ENCODE measurements at places on chromosomes 16 and 17.

GRCh38 chr16:69820926-69821541, 58.9 kb downstream of the WWP2 start:
- no peaks in the 10 kb centered on the region for H3K27me3 ChIP-seq
- DNase-seq = no peak
- no peak overlapping the region for H3K27ac ChIP-seq

GRCh38 chr17:692116-692515, 22.5 kb downstream of the VPS53 start:
- no peak for DNase-seq
- no peaks in the 10 kb centered on the region for H3K27me3 ChIP-seq
- no peak overlapping the region for H3K27ac ChIP-seq
- H3K4me3 ChIP-seq = no peak overlapping the region
- H3K4me1 ChIP-seq = no peaks in the 10 kb centered on the region

- H3K4me3 ChIP-seq = no peak overlapping the region
- H3K27ac ChIP-seq = no peak overlapping the region
- no peaks in the 10 kb centered on the region for H3K27me3 ChIP-seq
- H3K36me3 ChIP-seq = no peaks in the 10 kb centered on the region
Observed at GRCh38 chr16:56601325-56601724, 7.1 kb upstream of the MT2A start.

DNA sequence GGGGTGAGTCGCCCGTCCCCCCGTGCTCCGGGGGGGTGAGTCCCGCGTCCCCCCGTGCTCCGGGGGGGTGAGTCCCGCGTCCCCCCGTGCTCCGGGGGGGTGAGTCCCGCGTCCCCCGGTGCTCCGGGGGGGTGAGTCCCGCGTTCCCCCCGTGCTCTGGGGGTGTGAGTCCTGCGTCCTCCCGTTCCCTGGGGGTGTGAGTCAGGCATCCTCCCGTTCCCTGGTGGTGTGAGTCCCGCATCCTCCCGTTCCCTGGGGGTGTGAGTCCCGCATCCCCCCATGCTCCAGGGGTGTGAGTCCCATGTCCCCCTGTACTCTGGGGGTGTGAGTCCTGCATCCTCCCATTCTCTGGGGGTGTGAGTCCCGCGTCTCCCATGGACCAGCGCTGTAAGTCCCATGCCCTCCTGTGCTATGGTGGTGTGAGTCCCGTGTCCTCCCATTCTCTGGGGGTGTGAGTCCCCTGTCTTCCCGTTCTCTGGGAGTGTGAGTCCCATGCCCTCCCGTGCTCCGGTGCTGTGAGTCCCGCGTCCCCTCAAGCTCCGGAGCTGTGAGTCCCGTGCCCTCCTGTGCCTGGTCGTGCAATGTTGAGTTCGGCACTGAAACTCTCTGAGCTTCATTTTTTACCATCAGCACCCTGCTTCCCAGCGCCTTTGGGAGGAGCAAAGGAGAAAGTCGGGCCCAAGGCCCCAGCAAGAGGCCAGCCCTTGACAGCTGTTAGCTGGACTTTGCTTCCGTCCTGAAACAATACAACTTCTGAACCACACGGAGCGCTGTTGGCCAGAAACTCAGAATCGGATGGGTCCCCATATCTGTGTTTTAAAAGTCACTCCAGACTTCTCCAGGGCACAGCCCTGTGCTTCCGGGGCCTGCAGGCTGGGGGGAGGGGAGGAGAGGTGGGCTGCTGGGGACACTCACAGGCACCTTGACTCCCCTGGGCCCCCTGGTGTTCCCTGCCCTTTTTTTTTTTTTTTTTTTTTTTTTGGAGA, 11.5 kb upstream of the ZC3H18 start:
- no peaks in the 10 kb centered on the region for H3K4me1 ChIP-seq
- peak; percentile 73 for DNase-seq
- H3K4me3 ChIP-seq = no peak overlapping the region
- no peaks in the 10 kb centered on the region for H3K27me3 ChIP-seq

GRCh38 chr17:9893411-9894012, 11.6 kb downstream of the RCVRN start:
- H3K27ac ChIP-seq = no peak overlapping the region
- no peaks in the 10 kb centered on the region for H3K27me3 ChIP-seq
- no peak overlapping the region for H3K4me3 ChIP-seq
- no peaks in the 10 kb centered on the region for H3K36me3 ChIP-seq

- no peaks in the 10 kb centered on the region for H3K4me1 ChIP-seq
- no peaks in the 10 kb centered on the region for H3K27me3 ChIP-seq
- no peak overlapping the region for H3K4me3 ChIP-seq
- H3K36me3 ChIP-seq = peaks cover 2% of the 10 kb centered on the region
- peak; percentile 71 for DNase-seq
Observed at GRCh38 chr17:17186551-17187505, 19.3 kb downstream of the PLD6 start.

DNA sequence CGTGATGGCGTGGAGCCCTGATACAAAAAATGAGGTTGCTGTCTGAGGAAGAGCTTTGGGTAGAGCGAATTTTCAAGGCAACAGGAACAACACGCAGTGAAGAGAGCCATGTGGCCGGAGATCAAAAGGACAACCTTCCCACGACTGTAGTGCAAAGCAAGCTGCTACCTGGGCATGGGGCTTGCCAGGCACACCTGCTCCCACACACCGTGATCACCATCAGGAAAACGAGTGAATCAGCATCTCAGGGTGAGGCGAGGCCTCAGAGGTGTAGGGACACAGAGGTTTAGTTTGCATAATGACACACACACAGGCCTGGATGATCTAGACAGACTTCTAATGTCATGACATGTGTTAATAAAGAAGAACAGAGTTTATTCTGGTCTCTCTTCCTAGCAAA, 65.7 kb downstream of the PARN start:
- no peaks in the 10 kb centered on the region for H3K36me3 ChIP-seq
- H3K27me3 ChIP-seq = no peaks in the 10 kb centered on the region
- peak; percentile 8 for DNase-seq
- H3K27ac ChIP-seq = no peak overlapping the region

GRCh38 chr17:36856903-36857381, 80.3 kb upstream of the LHX1 start:
- H3K4me1 ChIP-seq = peaks cover under 1% of the 10 kb centered on the region
- H3K4me3 ChIP-seq = no peak overlapping the region
- no peaks in the 10 kb centered on the region for H3K36me3 ChIP-seq

All from mesendoderm (in vitro differentiated cells).